ENCODE measurements at places on chromosomes 11 and 22. TPM values are rescaled to one million over a fixed set of nuclear protein-coding genes. Genes with fewer than 3 reads are reported as not detected.

- peaks cover 28% of the 10 kb centered on the region for H3K36me3 ChIP-seq
- DNase-seq: peak; percentile 42
- H3K27ac ChIP-seq: peak overlapping the region; percentile 95
Observed at GRCh38 chr11:62556875-62557631, 10.4 kb upstream of the AHNAK start.

GRCh38 chr11:94767701-94768601 lies at the start of gene AMOTL1:
Gene AMOTL1 (plus strand): TSS chr11:94768356. CDS start chr11:94768512, 156 bp downstream.
- H3K36me3 ChIP-seq: no peaks in the 10 kb centered on the region
- H3K4me1 ChIP-seq: peaks cover 14% of the 10 kb centered on the region
- peak within 1 kb of the TSS; percentile 75 for H3K4me3 ChIP-seq
- no peaks in the 10 kb centered on the region for H3K27me3 ChIP-seq
- peak; percentile 71 for DNase-seq

DNA sequence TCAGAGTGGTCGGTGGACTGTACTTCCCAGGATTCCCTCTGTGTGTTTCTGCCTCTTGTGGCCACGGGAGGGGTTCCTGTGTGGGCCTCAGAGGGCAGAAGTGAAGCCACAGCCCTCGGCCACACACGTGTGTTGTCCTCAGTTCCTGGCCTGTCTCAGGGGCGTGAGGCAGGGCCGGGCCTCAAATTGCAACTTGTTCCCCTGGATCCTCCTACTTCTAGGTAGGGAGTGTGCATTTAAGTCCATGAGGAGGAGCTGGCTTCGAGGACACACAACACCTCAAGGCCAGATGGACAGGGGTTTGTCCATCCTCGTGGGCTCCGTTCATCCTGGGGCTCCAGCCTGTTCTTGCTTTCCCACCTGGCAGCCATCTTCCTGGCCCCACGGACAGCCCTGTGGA lies 573.0 kb downstream of the TBC1D22A start:
- H3K4me1 ChIP-seq: no peaks in the 10 kb centered on the region
- no peak for DNase-seq
- H3K4me3 ChIP-seq: no peak overlapping the region
- no peaks in the 10 kb centered on the region for H3K27me3 ChIP-seq
- no peaks in the 10 kb centered on the region for H3K36me3 ChIP-seq

- H3K27ac ChIP-seq: no peak overlapping the region
- H3K36me3 ChIP-seq: no peaks in the 10 kb centered on the region
- peaks cover 15% of the 10 kb centered on the region for H3K4me1 ChIP-seq
- no peak for DNase-seq
- H3K27me3 ChIP-seq: no peaks in the 10 kb centered on the region
Observed at GRCh38 chr11:9905960-9906791, 242.3 kb downstream of the SWAP70 start.

DNA sequence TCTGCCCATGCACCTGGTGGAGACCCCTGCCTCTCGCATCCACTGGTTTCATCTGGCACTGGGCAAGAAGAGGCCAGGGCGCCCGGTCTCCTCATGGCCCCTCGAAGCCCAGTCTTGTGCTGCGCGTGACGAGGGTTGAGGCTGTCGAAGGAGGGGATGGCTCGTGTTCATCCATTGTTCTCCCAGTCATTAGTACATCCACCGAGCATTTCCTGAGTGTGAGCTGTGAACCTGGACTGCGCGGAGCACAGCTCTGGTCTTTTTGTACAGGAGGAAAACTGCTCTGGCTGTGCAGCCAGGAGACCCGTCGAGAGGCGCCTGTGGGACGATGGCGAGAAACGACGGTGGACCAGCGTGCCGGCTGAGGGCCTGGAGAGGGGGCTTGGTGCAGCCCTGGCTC lies 6.8 kb downstream of the CACNA1I start:
- H3K27ac ChIP-seq: no peak overlapping the region
- no peak overlapping the region for H3K4me3 ChIP-seq
- no peaks in the 10 kb centered on the region for H3K36me3 ChIP-seq

Gene SMIM35
- total RNA-seq: not detected

Gene ACAD8
- 28.6 TPM for total RNA-seq

Gene C11orf16
- total RNA-seq: not detected

Gene MMP8
- not detected for total RNA-seq

All from stomach (tissue), 19 donors.